ENCODE measurements at places on chromosomes 16 and 17.

GRCh38 chr16:6684076-6684673, 648.5 kb upstream of the RBFOX1 start:
- DNase-seq = no peak

DNA sequence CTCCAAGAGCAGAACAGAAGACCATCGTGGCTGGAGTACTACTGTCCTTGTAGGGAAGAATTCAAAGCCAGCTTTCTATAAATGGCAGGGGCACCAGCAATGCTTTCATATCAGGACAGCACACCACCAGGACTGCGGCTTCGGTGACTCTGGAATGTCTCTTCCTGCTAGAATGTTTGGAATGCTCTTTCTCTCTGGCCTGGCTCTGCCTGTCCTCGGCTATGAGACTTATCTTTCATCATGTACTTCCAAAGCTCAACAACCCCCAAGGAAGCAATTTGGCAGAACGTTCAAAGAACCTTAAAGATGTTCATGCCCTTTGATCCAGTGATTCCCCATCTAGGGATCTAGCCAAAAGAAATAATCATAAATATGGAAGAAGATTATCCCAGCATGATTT, 52.7 kb upstream of the NOG start:
- no peak for DNase-seq

GRCh38 chr16:23857256-23857880, 21.6 kb downstream of the PRKCB start:
- no peak for DNase-seq

- DNase-seq = no peak
These were observed 7.9 kb downstream of the SOCS1 start for GRCh38 chr16:11248133-11248532.

DNA sequence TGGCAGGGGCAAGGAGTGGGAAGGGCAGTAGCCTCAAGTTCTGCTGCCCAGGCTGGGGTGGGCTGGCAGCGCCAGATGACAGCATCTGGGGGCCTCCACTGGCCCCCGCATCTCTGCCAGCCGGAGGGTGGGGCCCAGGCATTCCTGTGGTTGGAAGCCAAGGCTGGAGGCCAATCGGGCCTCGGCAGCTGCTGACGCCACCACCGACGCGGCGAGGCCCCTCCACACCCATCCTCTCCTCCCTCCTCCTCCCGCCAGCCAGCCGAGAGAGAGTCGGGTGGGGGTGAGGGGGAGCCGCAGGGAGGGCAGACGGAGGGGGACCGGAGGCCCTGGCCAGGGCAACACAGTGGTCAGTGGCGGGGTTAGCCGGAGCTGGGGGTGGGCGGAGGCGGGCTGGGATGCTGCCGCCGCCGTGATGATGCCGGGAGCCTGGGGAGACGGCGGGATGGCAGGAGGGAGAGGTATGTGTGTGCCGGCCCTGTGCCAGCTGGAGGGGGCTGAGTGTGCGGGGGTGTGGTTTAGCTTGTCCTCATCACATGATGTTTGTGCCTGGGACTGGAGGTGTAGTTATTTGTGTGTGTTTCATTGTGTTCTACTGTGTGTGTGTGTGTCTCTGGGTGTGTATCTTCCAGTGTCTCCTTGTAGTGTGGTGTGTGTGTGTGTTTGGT, 36.6 kb downstream of the ARHGAP23 start:
- DNase-seq = peak; percentile 57

DNA sequence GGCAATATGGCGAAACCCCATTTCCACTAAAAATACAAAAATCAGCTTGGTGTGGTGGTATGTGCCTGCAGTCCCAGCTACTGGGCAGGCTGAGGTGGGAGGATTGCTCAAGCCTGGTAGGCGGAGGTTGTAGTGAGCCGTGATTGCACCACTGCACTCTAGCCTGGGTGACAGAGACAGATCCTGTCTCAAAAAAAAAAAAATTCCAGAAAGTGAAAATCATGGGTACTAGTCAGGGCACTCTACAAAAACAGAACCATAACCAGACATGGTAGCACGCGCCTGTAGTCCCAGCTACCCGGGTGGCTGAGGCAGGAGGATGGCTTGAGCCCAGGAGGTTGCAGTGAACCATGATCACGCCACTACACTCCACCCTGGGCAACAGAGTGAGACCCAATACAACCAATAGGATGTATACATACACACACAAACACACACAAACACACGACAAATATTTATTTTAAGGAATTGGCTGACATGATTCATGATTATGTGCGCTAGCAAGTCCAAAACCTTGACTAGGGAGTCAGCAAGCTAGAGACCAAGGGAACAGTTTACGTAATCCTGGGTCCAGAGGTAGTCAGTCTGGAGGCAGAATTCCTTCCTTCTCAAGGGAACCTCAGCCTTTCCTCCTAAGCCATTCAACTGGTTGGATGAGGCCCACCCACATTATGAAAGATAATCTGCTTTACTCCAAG, 11.6 kb upstream of the GP1BA start:
- no peak for DNase-seq

GRCh38 chr17:81509207-81509971, 3.2 kb downstream of the ACTG1 start:
- DNase-seq = no peak

DNA sequence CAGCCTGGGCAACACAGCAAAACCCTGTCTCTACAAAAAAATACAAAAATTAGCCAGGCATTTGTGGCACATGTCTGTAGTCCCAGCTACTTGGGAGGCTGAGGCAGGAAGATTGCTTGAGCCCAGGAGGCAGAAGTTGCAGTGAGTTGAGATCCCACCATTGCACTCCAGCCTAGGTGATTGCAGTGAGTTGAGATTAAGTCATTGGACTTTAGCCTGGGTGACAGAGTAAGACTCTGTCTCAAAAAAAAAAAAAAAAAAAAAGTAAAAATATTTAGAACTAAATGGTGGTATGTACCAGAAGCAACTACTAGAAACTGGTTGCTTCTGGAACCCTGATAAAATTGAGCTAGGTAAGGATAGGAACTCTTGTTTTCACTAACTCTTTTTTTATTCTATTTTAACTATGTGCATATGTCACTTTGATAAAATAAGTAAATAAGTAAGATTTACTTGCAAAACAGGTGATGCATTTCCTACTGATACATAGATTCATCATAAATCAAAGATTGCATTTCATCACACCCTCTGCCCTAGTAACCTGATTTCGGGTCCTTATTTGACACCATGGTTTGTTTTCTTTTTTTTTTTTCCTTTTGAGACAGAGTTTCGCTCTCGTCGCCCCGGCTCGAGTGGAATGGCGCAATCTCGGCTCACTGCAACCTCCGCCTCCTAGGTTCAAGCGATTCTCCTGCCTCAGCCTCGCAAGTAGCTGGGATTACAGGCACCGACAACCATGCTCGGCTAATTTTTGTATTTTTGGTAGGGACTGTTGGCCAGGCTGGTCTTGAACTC, 66.0 kb downstream of the USP32 start:
- no peak for DNase-seq

- no peak for DNase-seq
These were observed 240.6 kb downstream of the PRKCA start for GRCh38 chr17:66542967-66543520.

DNA sequence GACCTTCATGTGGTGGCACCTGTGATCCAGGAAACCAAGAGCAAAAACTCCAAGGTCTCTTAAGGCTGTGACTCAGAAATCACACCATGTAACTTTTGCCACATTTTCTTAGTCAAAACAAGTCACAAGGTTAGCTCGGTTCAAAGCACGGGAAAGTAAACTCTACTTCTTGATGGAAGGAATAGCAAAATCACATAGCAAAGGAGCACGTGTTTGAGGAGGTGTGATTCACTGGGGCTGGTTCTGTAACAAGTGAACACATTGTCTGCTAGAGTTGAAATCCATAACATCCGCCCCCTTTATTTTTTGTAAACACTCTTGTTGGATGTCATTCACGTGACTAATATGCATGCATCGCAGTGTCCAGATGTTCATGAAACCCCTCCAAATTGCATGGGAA, 415.0 kb upstream of the MAF start:
- no peak for DNase-seq

- DNase-seq = no peak
These were observed 10.7 kb upstream of the GSDMA start for GRCh38 chr17:39951924-39952679.

DNA sequence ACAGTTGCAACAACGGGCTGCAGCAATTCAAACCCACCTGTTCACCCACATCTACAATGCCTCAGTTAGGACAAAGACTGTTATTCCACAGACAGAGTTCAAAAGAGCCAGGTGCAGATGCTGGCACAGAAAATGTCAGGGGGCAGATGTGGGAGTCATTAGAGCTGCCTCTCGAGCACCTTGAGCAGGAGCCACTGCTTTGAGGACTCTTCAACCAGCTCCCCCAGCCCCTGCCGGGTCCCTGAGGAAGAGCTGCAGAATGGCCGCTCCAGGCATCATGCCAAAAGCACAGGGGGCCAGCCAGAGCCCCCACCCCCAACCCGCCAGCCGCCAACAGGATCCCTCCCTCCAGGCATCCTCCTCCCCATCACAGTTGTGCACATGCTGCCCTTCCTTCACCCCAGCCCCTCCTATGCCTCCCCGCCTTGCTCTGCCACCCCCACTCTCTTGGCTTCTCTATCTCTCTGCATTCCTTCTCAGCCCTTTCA, 20.8 kb downstream of the C17orf67 start:
- DNase-seq = peak; percentile 81

- no peak for DNase-seq
These were observed 97.9 kb downstream of the C17orf67 start for GRCh38 chr17:56735842-56736241.

DNA sequence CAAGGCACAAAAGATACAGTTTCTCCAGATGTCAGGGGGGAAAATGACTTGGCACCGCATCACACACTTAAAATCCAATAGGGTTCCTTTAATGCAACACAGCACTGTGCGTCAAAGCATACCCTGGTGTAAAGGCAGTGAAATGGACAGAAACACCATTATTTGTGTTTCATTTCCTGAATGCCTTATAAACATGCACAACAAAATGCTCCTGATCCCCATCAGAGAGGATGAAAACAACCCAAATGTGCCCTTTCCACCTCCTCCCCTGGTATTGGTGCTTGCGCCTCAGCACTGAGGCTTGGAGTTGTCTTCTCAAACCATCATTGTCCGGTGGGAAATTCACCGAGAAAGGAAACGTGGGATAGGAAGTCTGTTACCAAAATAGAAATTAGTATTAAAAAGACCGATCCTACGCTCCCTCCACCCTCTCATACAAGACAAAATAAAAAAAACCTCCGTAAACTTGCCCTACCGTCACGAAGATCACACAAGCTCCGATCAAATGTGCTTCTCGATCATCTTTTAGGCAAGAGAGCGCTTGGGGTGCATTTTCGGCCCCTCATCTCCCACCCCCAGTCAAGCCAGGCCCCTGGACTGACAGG, 722 bp downstream of the CDC27 start:
- peak; percentile 26 for DNase-seq

DNA sequence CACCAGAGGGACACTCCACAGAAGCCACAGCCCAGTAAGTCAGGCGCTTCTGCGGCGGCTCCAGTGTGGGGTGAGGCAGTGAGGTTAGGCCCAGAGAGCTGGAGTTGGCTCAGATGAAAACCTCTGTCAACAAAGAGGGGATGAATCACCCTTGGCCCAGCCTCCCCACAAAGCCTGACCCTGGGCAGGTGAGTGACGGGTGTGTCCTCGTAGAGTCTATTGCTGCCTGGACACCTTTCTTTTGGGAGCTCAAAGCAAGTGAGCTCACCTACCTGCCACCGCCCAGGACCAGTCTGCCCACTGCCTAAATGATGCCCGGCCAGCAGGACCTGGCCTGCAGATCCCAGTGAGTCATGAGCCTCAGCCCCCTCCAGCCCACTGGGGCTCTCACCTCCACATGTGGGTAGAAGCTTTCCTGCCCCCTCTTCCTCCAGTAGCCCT, 24.9 kb upstream of the DBNDD1 start:
- no peak for DNase-seq

DNA sequence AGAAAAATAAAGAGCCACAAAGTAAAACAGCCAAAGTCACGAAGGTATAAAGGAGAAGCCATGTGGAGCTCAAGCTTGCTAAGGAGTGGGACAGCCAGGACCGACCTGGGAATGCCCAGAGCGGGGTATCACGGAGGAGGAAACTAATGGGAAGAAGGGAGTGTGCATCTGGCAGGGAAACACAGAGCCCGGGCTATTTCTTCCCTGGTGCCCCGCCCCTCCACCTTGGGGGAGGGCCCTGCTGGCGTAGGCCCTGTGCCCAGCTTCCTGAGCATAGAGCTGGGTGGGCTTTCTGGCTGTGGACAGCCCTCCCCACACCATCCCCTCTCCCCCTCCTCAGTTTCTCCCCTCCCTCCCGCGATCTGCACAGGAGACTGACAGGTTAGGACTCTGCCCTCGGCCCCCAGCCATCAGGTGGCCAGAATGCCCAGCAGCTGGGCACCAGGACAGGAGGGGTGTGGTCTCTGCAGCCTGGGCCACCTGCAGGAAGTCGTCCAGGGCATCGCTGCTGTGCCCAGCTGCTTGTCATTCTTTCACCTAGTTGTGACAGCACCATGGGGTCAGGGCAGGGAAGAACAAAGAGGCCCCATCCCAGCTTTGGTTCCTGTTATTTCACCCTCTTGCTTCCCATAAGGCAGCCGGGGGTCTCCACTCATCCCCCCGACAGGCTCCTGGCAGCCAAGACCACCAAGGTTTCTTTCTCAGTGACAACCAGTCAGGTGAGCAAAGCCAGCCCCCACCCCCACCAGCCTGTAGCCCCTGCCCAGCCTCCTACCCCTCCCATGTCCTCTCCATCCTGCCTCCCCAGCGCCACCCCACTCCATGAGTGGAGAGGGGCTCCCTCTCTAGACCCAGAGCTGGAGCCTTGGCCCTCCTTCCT, 7.1 kb upstream of the DCAF7 start:
- DNase-seq = no peak

GRCh38 chr17:68101075-68101986, 65.8 kb downstream of the KPNA2 start:
- peak; percentile 53 for DNase-seq

DNA sequence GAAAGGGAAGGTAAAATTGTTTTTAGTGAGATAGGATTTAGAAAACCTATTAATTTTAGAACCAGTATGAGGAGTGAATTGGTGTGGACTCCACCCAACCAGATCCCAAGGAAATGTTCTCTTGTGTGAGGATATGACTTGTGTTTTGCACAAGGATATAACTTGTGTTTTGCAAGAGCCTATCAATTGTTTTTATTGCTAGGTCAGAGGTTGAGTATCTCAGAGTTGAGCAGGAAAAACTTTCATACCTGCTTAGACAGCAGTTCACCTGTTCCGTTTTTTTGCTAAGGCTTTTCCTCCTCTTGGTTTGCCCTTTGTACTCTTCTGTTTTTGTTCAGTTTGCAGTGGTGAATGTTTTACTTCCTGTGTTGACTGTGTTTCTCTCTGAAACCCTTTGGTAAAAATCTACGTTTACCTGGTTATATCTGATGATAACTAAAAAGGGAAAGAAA, 5.1 kb downstream of the NBR1 start:
- DNase-seq = no peak

- DNase-seq = no peak
These were observed 20.9 kb upstream of the PPM1D start for GRCh38 chr17:60579090-60579489.

DNA sequence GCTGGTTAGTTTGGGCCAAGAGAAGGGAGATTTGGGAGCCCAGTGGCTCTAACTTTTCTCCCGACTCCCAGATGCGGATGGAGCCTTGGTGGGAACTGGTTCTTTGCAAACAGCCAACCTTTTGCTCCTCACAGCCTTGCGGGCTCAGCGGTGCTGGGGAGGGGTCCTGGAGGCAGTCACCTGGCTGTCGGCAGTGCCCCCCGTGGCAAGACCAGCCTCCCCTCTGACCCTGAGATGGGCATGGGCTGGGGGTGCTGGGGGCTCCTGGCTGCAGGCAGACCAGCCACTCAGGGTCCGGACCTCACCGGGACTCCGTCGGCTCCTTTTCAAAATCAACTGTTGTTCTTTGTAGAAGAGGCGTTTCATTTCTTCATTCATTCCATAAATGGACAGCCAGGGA, 21.7 kb upstream of the GSE1 start:
- DNase-seq = no peak

Measured in DMS 273 treated with DMSO at 0.1 percent for 48 hours (cell line).